ENCODE measurements at places on chromosomes 3 and 15.
A peak's percentile ranks its signal among the peaks of the same experiment; 100 is the strongest.

- DNase-seq: no peak
Observed at GRCh38 chr3:142213298-142213697, 12.1 kb downstream of the GK5 start.

DNA sequence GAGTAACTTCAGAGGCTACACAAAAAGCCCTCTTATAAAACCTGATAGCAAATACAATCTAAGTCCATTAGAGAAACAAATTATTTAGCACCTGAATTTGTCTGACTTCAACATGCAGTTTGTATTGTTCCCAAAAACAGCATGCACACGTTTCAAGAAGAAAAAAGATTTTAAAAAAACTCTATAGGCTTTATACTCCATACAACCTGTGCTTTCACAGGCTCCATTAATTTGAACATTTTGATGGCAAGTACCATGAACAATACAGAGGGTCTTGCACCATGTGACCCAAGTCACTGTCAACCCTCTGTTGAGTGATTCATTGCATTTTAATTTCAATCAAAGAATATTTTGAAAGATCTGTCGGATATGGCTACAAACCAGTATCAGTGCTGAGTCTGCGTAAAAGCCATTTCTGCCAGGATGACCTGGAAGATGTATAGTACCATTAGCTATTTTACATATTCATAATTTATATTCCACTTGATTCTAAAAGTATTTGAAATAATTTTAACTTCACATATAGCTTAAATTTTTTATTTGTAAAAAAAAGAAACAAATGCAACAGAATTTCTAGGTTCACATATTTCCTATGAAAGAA is 13.2 kb downstream of the ANXA2 start:
- DNase-seq: no peak

- no peak for DNase-seq
Observed at GRCh38 chr15:70252056-70252950, 154.6 kb upstream of the TLE3 start.

- DNase-seq: no peak
Observed at GRCh38 chr3:141812586-141812985, 49.4 kb downstream of the GRK7 start.

GRCh38 chr3:170520996-170521395 is 64.9 kb downstream of the SLC7A14 start:
- peak; percentile 42 for DNase-seq

DNA sequence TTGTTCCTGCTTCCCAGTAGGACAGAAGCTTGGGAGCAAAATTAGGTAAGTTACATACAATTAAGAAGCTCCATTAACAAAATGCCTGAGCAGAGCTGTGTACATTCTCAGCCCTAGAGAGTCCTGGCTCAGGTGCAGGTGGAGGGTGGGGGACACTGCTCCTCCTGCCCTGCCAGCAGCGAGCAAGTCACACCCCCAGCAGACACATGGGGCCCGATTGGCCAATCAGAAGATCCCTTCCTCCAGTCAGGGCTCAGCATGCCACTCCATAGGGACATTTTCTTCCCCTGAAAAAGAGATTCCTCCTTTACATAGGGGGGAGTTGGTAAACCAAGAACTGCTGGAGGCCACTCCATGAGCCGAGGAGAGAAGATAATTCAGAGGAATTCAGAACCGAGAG is 62.1 kb downstream of the PLXNA1 start:
- DNase-seq: no peak

DNA sequence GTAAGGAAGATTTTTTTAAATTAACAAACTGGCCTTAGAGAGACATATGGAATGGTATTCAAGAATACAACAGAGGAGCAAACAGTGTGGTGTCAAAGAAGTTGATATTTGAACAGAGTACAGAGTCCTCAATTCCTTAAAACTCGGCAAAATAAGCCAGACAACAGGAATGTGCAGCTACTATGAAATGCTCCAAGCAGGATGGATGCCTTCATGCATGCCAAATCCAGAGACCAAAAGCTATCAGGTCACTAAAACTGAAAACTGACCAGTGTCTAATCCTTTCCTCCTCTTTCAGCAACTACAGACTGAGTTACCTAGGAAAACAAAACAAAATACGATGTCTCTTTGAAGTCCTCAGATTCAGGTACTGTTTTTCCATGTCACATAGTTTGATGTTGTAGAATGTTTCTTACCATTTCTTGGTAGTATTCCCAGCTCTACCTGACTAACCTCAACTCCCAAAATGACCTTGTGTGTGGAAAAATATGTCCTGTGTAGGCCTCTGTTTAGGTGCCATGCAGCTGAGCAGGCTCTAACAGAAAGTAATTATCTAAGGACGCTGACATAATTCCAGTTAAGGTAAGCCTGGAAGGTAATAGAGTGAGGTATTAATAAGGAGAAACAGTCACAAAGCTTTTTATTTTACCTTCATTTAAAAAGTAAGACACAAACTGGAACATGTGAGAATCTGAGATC is 46.9 kb downstream of the TBL1XR1 start:
- no peak for DNase-seq

GRCh38 chr3:59710554-59710953 is 660.7 kb upstream of the CFAP20DC start:
- no peak for DNase-seq

- no peak for DNase-seq
Observed at GRCh38 chr3:149216193-149216869, 5.3 kb downstream of the CP start.
